ENCODE measurements at places on chromosomes 7 and 10.

DNA sequence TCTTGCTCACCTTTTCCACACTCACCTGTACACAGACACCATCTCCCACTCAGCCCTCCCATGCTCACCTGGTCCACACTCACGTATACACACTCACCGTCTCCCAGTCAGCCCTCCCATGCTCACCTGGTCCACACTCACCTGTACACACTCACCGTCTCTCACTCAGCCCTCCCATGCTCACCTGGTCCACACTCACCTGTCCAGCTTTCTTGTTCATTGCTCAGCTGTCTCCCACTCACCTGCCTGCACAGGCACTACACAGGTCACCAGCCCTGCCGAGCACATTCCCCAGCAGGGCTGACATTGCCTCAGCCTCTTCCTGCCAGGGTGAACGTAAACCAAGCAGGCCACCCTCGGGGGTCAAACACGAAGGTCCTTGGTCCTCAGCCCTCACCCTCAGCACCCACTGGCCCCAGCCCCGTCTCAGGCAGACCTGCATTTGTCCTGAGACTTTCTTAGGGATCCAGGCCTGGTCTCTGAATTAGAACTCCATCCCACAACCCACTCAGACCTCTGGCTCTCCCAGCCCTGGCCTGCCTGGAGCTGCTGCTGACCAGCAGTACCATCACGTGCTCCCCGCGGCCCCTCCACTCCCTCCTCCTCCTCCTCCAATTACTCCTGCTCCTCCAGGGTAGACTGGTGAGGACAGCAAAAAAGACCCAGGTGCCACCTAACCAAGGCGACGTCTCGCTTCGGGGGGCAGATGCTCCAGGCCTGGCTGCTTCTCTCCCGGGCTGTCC lies 12.8 kb upstream of the DNAAF5 start:
- no peak for DNase-seq

DNA sequence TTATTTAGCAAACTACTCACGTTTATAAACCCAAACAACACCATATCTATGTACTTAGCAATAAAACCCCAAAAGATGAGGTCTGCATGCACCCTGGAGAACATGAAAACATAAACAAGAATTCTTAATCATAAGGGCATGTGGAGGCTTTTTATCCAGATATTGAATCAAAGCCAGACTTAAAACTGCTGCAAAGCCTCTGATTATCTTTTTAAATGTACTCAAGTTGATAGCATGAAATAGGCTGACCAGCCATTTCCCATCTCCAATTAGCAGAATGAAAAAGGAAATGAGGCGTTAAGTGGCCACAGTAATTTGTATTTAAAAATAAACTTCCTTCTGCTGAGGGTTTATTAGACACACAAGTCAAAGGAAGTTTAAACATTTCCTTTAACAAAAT lies 48.3 kb downstream of the ITIH5 start:
- DNase-seq, result no peak

- DNase-seq, result no peak
Measured at GRCh38 chr10:89744026-89744425, 42.6 kb downstream of the KIF20B start.

- no peak for DNase-seq
Measured at GRCh38 chr7:139953229-139953628, 109.5 kb downstream of the PARP12 start.

- no peak for DNase-seq
Measured at GRCh38 chr10:25616903-25617592, 317.0 kb upstream of the MYO3A start.

- DNase-seq, result no peak
Measured at GRCh38 chr10:97321032-97321803, 2.1 kb downstream of the FRAT1 start.

DNA sequence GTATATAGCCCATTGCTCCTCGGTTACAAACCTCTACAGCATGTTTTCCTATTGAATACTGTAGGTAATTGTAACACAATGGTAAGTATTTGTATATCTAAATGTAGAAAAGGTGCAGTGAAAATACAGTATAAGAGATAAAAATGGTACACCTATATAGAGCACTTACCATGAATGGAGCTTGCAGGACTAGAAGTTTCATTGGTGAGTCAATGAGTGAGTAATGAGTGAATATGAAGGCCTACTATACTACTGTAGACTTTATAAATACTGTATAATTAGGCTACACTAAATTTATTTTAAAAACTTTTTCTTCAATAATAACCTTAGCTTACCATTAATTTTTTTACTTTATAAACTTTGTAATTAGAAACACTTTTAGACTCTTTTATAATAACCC lies 239.7 kb downstream of the CDK14 start:
- DNase-seq, result no peak

DNA sequence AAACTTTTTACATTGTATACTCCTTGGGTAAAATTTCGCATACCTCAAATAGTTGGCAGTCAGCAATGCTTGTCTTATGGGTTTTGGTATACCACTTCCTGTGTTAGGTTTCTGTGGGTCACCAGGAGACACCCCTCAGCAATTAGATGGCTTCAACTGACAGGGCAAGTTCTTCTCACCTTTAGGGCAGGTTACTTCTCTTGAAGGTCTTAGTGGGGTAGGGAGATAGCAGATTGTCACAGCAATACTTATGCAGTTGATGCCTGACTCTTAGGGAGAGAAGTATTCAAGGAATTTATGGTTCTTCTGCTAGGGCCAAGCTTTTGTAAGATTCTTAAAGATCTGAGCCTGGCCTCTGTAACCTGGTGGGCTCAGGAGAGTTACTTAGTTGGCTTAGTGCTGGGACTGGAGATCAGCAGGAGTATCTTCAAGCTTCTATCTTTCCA lies 42.9 kb downstream of the MKLN1 start:
- peak; percentile 7 for DNase-seq

DNA sequence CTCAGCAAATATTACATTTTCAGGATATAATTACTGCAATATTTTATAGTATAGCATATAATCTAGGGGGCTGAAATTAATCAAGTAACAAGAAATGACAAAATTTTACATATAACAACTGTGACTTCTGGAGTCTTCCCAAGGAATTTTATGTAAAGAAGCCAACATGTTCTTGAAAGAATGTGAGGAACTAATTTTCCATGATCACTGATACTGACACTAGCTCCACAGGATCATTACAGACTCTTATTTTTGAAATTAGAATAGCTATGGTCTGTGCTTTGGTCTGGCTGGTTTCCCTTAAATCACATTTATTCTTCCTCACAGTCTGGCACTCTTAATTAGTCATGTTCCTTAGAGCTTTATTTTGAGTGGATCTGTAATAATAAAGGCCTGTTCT lies 267.7 kb upstream of the SEMA3A start:
- DNase-seq, result no peak

- DNase-seq, result no peak
Measured at GRCh38 chr7:4143006-4143405, 539.1 kb upstream of the FOXK1 start.

- peak; percentile 94 for DNase-seq
Measured at GRCh38 chr7:23181684-23182553, at the start of gene NUP42. NUP42 (plus strand) TSS chr7:23182048; CDS start chr7:23182086, 38 bp downstream.

DNA sequence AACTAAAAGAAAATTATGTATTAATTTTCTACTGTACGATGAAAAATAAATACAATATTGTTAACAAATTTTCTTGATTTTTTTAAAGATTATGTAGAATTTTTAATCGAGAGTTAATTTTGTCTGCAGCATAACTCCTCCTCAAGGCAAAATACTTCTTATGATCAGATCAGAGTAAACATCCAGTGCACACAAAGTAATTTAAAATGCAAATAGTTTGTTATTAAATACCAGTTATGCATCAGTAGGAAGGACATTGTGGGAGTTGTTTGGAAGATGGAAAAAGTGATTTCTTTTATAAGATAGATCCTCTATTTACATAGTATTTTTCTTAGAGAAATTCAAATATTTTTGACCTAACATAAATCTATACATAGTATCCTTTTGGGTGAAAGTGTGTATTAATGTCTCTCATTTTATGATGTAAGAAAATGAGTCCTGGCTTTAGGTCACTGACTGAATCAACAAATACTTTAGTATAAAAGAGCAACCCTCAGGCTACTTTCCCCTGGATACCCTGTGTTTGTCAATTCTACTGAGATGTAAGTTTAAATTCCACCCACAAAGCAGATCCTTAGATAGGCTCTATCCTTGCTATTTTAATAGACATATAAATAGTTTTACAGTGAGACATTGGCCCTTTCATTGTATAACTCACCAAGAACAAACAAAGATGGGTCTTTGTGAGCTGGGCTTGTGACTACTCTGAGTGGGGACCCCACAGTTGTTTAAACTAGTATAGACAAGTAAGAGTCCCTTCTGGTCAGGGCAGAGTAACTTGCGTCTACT lies 1133.7 kb downstream of the GATA3 start:
- DNase-seq, result no peak

GRCh38 chr7:98203261-98203963 lies 7.8 kb upstream of the BHLHA15 start:
- peak; percentile 87 for DNase-seq

DNA sequence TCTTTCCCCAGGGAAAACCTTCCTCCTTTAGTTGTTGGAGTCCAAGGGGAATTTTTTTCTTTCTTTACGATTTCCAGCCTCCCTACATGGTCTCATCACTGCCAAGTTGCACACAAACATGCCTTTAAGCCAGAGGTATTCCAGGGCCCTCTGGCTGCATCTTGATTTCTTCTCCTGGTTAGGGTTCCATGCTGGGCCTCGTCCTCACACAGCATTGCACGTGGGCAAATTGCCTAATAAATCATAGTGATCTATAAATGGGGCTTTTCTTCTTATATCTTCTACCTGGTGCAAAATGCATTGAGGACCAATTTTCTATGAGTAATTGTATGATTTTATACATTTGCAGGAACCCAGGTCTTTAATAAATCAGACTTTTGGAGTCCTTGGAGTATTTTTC lies 284.2 kb downstream of the C7orf25 start:
- DNase-seq, result no peak

DNA sequence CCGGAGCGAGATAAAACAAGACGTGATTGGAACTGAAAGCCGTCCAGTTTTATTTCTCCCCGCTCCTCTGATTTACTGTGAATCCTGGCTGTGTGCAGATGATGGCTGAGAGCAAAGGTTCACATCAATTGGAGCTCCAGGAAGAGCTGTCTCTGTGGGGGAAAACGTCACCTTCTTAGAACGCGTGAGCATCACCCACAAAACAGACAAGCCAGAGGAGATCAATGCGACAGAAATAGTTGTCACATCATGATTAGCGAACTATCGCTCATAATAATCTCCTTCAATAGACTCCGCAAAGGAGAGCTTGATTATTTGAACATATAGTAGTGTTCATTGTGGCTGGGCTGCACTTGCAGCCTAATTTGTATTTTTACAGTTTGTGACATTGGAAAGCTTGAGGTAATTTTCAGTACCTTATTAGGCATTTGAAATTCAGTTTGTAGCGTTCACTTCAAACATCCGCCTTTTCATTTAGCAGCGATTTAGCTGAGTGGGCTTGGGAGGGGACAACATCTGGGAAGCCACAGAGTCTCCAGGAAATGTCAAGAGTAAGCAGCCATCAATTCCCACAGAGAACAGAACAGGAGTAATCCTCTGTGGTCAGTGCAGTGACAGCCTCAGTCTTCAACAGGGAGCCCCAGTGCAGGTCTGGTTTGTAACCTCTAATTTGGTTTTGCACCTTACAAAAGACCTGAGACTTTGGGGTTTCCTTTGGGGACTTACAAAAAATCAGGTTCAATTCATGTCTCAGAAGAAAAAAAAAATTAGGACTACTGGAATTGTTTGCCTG lies 276.8 kb upstream of the PFKP start:
- DNase-seq, result no peak

DNA sequence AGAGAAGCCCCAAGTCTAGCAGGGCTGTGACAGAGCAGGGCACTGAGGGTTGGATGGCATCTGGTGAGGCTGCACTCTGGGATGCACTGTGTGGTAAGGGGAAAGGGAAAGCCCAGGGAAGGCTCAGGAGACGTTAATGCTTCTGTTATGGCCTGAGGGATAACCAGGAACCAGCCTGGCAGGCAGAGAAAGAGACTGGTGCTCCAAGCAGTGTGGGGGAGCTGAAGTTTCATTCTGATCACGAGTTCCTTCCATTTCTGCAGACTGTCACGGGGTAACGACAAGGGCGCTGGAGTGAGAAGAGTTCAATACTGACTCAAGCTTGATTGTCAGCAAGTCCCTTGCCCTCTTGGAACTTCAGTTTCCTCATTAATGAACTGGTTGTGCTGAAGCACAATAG lies 730.9 kb downstream of the GRID1 start:
- DNase-seq, result no peak

DNA sequence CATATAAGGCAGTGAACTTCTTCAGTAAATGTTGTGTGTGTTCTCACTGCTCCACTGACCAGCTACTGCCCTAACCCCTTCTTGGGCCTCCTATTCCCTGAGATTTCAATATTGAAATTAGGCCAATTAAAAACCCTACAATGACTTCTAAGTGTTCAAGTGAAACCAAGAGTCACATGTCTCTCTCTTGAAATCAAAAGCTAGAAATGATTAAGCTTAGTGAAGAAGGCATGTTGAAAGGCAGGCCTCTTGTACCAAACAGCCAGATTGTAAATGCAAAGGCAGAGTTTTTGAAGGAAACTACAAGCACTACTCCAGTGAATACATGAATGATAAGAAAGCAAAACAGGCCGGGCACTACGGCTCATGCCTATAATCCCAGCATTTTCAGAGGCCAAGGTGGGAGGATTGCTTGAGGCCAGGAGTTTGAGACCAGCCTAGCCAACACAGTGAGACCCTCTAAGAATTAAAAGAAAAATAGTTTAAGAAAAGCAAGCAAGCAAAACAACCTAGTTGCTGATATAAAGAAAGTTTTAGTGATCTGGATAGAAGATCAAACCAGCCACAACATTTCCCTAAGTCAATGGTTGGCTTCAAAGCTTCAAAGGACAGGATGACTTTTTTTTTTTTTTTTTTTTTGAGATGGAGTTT lies 22.3 kb downstream of the BRAF start:
- no peak for DNase-seq

DNA sequence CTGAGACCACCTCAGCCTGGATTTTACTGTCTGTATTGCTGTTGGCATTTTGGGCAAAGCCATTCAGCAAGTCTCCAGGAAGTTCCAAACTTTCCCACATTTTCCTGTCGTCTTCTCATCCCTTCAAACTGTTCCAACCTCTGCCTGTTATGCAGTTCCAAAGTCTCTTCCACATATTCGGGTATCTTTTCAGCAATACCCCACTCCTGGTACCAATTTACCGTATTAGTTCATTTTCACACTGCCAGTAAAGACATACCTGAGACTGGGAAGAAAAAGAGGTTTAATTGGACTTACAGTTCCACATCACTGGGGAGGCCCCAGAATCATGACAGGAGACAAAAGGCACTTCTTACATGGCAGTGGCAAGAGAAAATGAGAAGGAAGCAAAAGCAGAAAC lies 62.8 kb downstream of the INPP5A start:
- no peak for DNase-seq

GRCh38 chr10:70162892-70163201 lies 7.5 kb downstream of the SAR1A start:
- peak; percentile 68 for DNase-seq

- no peak for DNase-seq
Measured at GRCh38 chr7:151623766-151624165, 104.1 kb upstream of the RHEB start.

DNA sequence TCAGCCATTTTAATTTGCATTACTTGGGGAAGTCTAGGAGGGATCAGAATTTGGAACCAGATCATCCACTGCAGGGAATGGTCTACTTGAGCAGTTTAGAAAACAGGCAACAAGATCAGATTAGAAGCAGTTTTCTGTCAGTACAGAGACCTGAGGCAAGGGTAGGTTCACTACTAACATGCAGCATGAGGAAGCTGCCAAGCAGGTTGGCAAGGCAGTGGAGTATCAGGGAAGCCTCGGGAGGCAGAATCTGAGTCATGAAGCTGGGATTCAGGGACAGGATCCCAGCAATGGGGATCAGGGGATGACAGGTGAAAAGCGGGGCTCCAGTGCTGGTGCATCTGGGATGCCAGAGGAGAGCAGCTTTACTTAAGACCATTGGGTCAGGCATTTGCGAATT lies 28.1 kb downstream of the ENO4 start:
- DNase-seq, result no peak

Measured in GM13977 (cell line).